ENCODE measurements at places on chromosomes 11 and 22.

DNA sequence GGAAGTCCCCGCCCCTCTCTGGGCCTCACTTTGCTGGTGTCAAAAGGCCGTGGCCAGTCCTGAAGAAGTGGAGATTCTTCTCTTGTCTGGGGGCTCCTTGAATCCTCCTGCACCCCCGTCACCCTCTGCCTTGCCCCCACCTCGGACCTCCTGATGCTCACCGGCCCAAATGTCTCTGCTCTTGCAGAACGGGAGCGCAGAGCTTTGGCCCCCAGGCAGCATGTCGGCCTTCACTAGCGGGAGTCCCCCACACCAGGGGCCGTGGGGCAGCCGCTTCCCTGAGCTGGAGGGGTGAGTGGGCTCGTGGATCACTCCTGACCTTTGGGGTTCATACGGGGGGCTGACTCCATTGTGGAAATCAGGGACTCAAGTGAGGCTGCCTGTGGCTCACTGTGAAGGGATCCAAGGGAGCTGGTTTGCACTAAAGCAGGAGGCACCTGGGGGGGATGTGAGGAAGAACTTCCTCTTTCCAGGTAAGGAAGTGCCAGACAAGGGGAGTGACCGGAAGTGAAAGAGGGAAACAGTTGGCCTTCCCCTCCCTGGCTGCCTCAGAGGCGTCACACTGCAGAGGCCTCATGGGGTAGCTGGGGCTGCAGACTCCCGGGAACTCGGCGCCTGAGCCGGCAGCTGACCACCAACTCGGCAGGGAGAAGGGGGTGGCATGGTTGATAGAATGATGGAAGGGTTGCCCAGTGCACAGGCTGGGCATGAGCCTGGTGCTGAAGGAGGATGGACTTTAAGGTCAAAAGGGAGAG is 23.1 kb downstream of the CSF2RB start:
- DNase-seq: no peak

- DNase-seq: no peak
Observed at GRCh38 chr11:115198321-115198741, 305.9 kb downstream of the CADM1 start.

DNA sequence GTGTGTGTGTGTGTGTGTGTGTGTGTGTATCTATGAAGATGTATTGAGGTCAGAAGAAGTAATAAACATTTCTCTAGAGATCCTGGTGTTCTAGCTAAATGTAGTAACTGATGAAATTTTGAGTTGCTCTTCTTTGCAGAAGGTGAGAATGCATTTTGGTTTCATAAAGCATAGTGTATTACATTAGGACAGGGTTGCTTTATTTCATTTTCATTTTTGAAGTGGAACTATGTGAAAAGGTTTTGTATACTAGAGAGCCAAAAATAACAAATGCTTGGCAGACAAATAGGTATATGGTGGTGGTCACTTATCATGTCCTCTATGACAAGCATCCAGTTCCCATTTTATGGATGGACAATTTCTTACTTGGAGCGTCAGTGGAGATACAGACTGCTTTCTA is 99.0 kb downstream of the CASP12 start:
- no peak for DNase-seq

DNA sequence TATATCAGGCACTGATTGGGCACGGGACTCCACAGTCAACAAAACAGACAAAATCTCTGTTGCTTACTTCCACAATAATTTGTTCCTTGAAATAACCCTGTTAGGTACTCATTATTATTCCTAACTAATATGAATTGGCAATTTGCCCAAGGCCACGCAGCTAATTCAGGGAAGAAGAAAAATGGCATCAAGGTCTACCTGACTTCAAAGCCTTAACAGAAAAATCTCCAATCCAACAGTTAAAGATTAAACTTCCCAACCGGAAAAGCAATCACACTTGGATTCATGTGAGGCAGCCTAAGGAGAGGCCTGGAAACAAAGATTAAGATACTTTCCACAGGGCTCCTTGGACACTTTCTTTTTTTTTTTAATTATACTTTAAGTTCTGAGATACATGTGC is 68.9 kb downstream of the PRCP start:
- DNase-seq: no peak

- DNase-seq: no peak
Observed at GRCh38 chr11:64406221-64406946, 47.4 kb downstream of the RPS6KA4 start.

- DNase-seq: peak; percentile 71
Observed at GRCh38 chr11:68038718-68039525, at the start of gene TCIRG1. Gene TCIRG1, plus strand, starts transcription at chr11:68039025. Its CDS starts 2,247 bp downstream, at chr11:68041272.

- no peak for DNase-seq
Observed at GRCh38 chr11:67657300-67657699, 6.8 kb upstream of the ACY3 start.

- peak; percentile 86 for DNase-seq
Observed at GRCh38 chr22:29040385-29041275, 21.0 kb downstream of the C22orf31 start.

- DNase-seq: peak; percentile 94
Observed at GRCh38 chr11:6992457-6993417, 27.4 kb downstream of the ZNF214 start.

DNA sequence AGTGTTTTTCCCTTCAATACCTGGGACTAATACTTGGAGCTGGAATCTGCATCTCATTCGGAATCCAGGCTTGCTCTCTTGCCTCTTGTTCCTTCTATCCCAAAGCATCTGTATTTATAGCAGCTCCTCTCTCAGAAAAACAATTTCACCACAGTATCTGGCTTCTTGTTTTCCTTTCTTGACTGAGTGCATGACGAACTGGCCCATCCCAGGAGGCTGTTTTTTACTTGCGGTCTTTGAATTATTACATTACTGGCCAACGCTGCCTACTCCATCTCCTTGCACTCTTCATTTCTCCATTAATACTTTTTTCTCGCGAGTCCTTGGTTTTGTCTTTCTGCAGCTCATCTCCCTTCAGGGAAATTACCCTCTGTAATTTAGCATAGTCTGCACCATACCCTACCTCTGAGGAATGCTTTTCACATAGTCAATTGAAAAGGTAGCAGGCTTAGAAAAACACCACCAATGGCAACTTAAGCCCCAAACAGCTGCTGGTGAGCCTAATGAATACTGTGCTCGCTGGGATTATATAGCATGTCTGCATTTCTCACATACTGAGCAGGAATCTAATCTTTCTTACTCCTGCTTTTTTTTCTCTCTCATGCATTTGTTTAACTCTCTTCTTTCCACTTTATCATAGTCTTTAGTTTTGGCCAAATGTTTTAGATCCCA is 277.4 kb upstream of the SESN3 start:
- DNase-seq: no peak

- DNase-seq: no peak
Observed at GRCh38 chr22:22842085-22842484, 45.5 kb upstream of the IGLL5 start.

DNA sequence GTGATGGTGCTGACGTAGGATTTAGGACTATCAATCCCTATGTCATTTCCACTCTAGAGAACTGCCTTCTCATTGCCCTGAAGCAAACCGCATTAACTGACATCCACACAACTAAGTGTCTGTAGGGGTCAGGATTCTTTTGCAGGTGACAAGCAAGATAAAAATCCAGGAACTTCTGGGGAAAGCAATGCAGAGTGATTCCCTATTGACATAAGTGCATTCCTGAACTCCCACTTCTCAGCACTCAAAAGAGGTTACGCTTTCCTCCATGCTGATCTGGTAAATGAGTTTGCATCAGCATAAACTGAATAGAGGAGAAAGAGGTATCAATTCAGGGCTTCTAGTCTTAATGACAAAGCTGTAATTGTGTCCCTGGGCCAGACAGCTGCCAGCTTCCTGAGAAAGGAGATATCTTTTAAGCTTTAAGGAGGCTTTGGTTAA is 224.6 kb upstream of the ISX start:
- DNase-seq: peak; percentile 52

DNA sequence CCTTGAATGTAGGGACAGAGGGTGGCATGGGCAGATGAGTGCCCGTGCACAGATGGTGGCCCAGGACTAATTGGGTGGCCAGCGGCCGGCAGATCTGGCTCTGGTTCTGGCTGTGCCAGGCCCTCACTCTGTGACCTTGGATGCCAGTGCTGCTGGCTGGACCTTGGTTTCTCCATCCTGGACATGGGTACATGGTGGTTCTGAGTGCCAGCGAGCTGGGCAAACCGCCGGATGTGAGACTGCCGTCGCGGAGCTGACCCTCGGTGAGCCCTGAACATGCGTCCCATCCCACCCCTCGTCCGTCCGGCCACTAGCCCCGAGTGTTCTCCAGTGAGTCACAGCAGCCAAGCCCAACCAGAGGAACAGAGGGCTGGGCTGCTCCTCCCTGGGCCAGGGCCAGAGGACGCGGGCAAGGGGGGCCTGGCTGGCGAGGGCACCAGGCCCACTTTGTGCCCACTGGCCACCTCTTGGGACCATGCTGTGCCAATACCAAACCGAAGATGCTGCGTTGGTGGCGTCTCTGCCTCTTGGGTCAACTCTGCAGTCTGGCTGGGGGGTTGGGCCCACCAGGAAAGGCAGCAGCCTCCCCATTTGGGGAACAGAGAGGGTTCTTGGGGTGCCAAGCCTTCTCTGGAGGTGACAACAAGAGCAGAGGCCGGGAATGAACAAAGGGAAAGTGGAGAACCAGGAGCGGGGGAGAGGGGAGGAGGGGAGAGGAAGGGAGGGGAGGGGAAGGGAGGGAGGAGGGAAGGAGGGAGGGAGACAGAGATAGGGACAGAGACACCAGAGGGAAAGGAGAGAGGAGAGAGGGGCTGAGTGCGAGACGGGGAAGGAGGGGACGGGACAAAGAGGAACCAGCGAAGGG is 10.7 kb downstream of the LSP1 start:
- peak; percentile 88 for DNase-seq

GRCh38 chr11:118281284-118281683 is 17.2 kb upstream of the MPZL2 start:
- no peak for DNase-seq

DNA sequence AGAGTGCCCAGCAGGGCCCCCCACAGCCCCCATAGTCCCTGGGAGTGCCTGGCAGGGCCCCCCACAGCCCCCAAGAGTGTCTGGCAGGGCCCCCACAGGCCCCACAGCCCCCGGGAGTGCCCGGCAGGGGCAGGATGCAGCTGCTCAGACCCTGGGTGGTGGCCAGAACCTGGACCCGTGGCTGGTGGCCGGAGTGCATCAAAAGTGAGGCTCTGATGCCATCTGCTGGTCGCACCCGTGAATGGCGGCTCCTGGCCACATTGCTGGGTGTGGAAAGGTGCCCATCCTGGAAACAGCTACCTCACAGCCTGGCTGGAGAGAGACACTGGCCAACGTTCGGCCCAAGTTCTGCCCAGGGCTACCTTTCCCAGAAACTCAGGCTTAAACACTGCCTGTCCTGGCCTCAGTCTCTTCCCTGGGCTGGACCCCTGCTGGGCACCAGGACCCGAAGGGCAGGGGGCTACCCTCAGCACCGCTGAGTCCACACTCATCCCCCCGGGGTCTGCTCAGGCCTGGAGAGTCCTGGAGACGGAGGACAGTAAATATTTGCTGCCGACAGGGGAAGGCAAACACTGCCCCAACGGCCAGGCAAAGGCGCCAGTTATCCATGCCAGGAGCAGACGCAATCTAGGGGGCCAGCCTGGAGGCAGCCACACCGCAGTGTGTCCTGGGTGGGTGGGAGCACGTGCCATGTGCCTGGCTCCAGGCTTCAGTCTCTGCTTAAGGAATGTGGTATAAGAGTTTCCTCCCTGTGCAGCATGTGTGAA is 4.4 kb downstream of the INS start:
- DNase-seq: peak; percentile 26

- DNase-seq: no peak
Observed at GRCh38 chr11:45678976-45679375, 13.6 kb upstream of the CHST1 start.

GRCh38 chr11:44611088-44611487 is 45.6 kb downstream of the CD82 start:
- DNase-seq: no peak

GRCh38 chr11:95923439-95923727 is 524 bp downstream of the MTMR2 start:
- DNase-seq: peak; percentile 25

GRCh38 chr11:12755510-12756453 is 81.6 kb downstream of the TEAD1 start:
- DNase-seq: no peak

GRCh38 chr11:105860105-105860504 is 161.9 kb downstream of the MSANTD4 start:
- no peak for DNase-seq

- DNase-seq: no peak
Observed at GRCh38 chr11:130478881-130479280, 30.4 kb downstream of the ADAMTS15 start.

DNA sequence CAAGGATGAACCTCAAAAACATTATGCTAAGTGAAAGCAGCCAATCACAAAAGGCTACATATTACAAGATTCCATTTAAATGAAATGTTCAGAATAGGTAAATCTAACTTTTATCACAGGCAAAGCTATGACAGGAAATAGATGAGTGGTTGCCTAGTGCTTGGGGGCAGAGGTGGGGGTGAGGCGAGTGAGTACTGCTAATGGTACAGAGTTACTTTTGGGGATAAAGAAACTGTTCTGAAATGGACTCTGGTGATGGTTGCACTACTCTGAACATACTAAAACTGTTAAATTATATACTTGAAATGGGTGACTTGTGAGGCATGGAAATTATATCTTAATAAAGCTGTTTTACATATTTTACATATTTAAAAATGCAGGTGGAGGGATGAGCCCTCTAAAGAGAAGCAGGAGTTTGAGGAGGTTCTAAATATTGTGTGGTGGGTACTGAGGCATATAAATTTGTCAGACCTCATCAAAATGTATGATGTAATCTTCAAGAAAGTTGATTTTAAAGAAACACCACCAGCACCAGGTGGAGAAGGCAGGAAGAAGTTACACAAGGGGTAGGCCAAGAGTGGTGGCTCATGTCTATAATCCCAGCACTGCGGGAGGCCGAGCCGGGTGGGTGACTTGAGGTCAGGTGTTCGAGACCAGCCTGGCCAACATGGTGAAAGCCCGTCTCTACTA is 3.6 kb downstream of the SLC43A1 start:
- no peak for DNase-seq

- DNase-seq: no peak
Observed at GRCh38 chr11:17407575-17407974, 19.1 kb upstream of the KCNJ11 start.

DNA sequence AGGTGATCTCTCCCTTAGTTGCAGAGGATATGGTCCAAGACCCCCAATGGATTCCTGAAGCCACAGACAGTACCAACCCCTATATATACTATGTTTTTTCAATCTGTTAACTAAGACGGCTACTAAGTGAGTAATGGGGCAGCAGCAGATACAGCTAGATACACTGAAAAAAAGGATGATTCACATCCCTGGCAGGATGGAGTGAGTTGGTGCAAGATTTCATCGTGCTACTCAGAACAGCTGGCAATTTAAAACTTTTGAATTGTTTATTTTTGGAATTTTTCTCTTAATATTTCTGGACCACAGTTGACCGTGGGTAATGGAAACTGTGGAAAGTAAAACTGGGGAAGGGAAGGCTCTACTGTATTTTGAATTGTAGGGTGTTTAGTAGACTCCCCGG is 17.0 kb upstream of the TMEM218 start:
- peak; percentile 68 for DNase-seq

- no peak for DNase-seq
Observed at GRCh38 chr11:60100516-60100915, 12.1 kb downstream of the MS4A2 start.

- no peak for DNase-seq
Observed at GRCh38 chr11:61574611-61575010, 6.3 kb downstream of the SYT7 start.

- DNase-seq: no peak
Observed at GRCh38 chr11:7651700-7652099, 21.6 kb downstream of the CYB5R2 start.

- peak; percentile 97 for DNase-seq
Observed at GRCh38 chr11:103529181-103529684, 420.0 kb downstream of the DYNC2H1 start.

- no peak for DNase-seq
Observed at GRCh38 chr11:112581747-112582146, 321.1 kb upstream of the PLET1 start.
